ENCODE measurements at places on chromosomes 6 and 20.

DNA sequence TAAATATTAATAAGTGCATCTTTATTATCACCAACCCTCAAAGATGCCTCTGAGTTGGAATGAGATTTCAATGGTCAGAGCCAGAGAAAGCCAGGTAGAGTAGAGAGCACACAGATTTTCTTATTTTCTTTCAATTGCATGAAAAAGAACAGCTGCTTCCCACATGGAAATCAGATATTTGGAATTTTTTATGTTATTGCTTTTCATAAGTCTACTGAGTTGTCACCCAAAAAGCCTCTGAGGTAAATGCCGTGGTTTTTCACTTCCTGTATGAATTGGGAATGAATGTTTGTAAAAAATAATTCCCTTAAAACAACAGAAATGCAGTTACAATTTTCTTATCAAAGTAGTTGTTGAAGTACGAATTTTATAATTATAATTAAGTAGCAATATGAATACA, 563.1 kb downstream of the RFPL4B start:
- no peak for DNase-seq

DNA sequence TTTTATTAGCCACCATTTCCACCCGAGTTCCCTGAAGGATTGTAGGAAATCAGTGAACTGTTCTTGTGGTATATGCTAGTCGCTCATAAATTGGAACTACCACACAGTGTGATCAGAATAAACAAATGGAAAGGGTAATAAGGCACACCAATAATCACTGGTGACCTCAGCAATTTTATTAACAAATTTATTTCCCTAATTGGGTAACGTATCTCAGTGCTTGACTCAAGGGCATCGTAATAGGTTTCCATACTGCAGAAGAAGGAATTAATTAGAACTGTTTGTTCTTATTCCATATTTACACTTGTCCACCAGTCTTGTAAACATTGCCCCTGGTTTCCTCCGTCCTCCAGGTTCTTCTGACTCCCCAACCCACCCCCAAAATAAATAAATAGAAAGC, 10.0 kb upstream of the UQCC2 start:
- no peak for DNase-seq

- no peak for DNase-seq
These were observed 168.0 kb downstream of the ZMYND8 start for GRCh38 chr20:47188540-47188939.

GRCh38 chr20:35294293-35294685, 2.1 kb upstream of the FAM83C start:
- DNase-seq, result no peak

DNA sequence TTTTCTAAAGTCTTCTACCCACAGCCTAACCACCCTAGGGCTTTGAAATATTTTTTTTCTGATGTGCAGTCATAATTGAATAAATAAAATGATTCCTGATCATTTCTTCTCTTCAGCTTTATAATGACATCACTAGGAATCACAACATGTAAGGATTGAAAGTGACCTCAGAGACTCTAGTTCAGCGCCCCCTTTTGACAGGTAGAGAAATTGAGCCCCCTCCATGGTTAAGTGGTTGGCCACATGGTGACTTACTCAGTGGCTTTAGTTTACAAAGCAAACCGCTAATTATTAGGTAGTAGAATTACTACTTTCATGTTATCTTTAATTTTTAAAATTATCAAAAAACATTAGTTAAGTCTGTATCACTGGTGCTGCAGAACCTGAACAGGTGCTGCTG, 13.3 kb upstream of the SLC2A12 start:
- DNase-seq, result peak; percentile 24

- no peak for DNase-seq
These were observed 527.5 kb downstream of the PRKN start for GRCh38 chr6:162200041-162200440.

DNA sequence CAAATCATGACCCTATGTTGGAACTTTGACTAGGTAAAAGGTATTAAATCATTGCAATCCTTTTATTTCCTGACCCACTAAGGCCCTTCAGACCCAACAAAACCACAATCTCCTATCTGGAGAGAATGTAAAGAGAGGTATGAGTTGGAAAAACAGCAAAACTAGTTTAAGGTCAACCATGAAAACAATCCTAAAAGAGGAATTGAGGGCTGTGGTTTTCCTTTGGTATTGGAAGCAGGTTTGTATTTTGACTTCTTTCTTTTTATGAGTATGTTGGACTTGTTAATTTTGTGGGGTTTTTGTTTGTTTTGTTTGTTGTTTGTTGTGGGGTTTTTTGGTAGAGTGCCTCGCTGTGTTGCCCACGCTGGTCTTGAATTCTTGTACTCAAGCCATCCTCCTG, 4.7 kb upstream of the SEC63 start:
- no peak for DNase-seq

- DNase-seq, result no peak
These were observed 84.4 kb upstream of the STMND1 start for GRCh38 chr6:17017416-17017815.

- no peak for DNase-seq
These were observed 326.4 kb downstream of the KIF16B start for GRCh38 chr20:16246870-16247269.

DNA sequence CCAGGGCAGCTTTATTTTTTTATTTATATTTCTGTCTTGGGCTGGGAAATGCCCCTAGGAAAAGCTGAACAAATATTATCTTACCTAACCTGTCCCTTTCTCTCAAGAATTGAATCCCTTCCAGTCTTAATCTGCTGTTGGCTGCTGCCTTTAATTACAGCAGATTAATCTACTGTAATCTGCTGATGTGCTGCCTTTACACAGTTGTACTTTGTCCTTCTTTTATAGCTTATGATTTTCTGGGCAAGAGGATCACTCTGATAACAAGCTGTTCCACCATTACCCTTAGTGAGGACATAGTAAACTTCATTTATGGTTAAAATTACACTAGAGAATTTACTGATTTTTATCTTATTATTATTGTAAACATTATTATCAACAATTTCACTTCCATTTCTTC, 234.5 kb upstream of the MAN1A1 start:
- DNase-seq, result no peak

DNA sequence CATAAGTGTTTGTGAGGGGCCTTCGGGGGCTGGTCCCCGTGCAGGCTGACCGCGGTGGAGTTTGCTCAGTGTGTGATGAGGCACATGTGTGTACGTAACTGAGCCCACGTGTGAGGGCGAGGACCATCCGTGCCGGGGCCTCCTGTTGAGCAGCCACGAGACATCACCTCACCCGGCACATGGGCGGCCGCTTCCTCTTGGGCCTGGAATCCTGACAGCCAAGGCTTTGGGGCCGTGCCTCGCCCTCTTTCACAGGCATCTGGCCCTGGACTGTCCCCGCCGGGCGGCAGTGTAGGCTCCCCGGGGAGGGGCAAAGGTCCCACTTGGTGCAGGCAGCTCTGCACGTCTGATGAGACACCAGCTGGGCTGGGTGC, 202.3 kb downstream of the DLL1 start:
- DNase-seq, result no peak

GRCh38 chr6:34070315-34071135, 75.4 kb downstream of the GRM4 start:
- no peak for DNase-seq

DNA sequence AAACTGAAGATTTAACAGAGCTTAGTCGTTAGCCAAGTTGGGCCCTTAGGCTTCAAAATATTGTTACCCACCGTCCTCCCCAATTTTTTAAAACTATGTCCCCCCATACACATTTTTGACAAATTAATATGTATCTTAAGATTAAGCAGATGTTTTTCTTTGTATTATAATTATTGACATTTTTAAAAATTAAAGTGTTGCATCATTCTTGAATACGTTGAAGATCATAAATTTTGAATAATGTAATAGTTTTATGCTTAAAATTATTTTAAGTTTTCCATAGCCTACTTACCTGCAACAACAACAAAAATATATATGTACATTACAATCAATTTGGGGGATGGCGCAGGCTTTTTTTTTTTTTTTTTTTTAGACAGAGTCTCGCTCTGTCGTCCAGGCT, 8.2 kb upstream of the PRSS16 start:
- DNase-seq, result no peak

GRCh38 chr6:45494416-45495135, 116.8 kb upstream of the SUPT3H start:
- no peak for DNase-seq

DNA sequence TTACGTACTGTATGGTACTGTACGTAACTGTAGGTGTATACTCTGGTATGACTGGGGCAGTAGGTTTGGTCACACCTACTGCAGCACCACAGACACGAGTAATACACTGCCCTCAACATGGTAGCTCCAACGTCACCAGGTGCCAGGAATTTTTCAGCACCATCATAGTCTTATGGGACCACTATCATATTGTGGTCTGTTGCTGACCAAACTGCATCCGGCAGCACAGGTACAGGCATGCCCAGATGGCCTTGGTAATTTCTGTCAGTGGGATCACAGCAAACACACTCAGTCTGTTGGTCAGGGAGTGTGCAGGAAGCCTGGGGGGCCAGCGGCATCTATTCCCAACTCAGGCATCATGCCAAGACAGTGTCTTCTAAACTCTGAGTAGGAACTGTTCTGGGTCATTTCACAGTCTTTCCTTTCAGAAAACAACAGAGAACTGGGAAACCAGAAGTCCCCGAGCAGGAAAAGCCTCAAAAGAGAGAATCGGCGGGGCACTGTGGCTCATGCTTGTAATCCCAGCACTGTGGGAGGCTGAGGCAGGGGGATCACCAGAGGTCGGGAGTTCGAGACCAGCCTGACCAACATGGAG, 5.8 kb downstream of the YTHDF1 start:
- DNase-seq, result no peak

GRCh38 chr6:116444092-116444491, 17.1 kb upstream of the CALHM6 start:
- DNase-seq, result no peak

GRCh38 chr6:5471637-5472398, 210.5 kb downstream of the FARS2 start:
- no peak for DNase-seq

DNA sequence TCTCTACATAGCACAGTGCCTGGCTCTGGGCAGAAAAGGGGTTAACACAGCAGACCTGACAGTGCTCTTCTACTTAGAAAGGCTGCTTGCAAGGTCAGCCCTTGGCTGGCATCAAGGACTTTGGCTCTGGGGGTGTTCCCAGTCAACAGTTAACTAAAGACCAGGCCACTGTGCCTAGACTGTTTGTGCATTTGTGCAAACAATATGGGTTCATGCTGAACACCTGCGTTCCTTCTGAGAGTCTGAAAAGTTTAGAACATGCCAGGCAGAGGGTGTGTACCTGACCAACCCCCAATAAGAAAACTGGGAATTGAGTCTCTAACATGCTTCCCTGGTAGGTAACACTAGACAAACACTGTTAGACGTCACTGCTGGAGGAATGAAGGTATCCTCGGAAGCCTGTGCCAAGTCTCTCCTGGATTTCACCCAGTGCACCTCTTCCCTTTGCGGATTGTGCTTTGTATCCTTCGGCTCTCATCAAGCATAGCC, 110.7 kb downstream of the PDE10A start:
- no peak for DNase-seq

GRCh38 chr20:12207875-12208274, 290.2 kb downstream of the BTBD3 start:
- no peak for DNase-seq

GRCh38 chr6:166778046-166778445, 151.0 kb upstream of the RPS6KA2 start:
- DNase-seq, result no peak

- DNase-seq, result peak; percentile 65
These were observed 10.2 kb downstream of the CASS4 start for GRCh38 chr20:56422076-56422823.

GRCh38 chr6:161168281-161168891, 105.5 kb downstream of the AGPAT4 start:
- DNase-seq, result no peak

DNA sequence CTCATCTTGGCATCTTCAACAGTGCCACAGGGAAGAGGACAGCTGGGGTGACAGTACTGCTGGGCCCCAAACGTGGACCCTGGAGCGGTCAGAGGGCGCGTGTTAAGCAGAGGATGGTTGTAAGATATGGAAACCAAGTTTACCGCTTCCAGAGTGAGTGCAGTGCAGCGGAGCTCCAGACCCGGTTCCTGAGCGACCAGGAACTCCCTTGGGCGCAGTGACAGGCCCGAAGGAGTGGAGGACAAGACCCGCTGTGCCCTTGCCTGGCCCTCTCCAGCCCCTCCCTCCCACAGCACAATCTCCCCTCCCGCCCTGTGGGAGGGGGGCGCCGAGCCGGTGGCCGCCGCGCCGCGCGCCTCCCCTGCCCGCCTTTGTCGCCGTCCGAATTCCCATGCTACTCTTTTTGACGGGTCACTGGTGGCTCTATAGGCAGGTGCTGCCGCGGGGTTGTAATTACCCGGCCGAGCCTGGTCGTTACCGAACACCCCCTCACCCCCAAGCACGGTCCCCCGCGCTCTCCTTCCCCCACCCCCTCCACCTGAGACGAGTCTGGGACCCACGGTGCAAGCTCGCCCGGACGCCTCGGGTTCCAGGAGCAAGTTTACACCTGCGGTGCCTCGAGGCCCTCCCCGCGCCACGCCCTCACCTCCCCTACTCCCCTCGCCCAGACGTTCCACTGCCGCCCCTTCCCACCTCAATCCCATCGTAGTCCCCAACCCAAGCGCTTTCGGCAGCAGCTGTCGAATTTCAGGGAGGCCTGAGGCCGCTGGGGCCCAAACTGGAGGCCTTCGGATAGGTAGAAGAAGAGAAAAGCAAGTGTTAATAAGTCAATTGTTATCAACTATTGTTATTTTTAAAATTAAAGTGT, 3.9 kb downstream of the NR2E1 start:
- DNase-seq, result no peak

DNA sequence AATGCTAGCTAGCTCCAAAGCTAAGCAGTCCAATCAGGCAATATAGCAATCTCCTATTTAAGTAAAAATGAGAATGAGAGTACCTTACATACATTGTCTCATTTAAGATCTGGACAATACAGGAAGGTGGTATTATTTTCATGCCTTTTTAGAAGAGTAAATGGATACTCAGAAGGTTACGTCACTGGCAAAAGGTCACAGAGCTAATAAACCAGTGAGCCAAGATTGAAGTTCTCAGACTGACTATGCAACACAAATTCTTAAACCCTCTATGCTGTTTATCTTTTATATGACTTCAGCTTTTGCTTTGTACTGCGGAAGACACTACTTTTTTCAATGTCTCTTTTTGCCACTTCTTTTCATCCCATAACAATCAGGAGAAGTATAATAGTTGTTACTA, 135.2 kb upstream of the PRL start:
- no peak for DNase-seq

GRCh38 chr20:14117768-14118167, 122.5 kb downstream of the MACROD2 start:
- no peak for DNase-seq

GRCh38 chr6:156378853-156379252, 398.3 kb upstream of the ARID1B start:
- DNase-seq, result no peak

- DNase-seq, result no peak
These were observed 14.6 kb downstream of the KHDC1 start for GRCh38 chr6:73248192-73248903.

All from 8988T (cell line).